ENCODE measurements at places on chromosomes 5 and 9.

DNA sequence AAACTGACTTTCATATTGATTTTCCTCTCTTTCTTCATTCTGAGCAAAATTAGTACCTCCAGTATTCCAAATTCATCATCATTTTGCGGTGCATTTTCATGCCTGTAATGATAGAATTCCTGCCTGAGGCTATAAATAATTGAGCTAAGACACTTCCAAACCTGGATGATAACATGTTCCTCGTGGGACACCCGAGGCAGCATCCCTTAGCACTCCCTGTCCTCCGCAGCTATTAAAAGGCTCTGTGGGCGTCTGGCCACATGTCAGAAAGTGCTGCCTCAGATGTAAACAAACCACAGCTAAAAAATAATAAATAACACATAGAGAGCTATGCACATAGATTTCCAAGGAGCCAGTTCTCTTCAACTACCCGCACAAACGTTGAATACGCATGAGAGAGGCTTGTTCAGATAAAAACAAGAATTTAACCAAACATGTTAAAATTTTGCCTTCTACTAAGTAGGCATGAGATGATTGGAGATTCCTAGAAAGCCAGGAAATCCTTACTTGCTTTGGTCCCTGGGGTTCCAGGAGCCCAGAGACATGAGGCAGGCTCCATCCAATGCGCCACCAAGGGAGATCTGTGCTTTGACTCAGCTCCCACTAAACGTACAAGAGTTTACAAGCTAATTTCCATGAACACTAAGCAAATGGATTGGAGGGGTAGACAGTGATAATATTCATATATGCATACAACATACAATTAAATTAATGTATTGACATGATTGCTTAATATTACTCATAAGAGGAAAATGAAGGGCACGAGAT lies 82.7 kb downstream of the SHC3 start:
- DNase-seq: no peak

DNA sequence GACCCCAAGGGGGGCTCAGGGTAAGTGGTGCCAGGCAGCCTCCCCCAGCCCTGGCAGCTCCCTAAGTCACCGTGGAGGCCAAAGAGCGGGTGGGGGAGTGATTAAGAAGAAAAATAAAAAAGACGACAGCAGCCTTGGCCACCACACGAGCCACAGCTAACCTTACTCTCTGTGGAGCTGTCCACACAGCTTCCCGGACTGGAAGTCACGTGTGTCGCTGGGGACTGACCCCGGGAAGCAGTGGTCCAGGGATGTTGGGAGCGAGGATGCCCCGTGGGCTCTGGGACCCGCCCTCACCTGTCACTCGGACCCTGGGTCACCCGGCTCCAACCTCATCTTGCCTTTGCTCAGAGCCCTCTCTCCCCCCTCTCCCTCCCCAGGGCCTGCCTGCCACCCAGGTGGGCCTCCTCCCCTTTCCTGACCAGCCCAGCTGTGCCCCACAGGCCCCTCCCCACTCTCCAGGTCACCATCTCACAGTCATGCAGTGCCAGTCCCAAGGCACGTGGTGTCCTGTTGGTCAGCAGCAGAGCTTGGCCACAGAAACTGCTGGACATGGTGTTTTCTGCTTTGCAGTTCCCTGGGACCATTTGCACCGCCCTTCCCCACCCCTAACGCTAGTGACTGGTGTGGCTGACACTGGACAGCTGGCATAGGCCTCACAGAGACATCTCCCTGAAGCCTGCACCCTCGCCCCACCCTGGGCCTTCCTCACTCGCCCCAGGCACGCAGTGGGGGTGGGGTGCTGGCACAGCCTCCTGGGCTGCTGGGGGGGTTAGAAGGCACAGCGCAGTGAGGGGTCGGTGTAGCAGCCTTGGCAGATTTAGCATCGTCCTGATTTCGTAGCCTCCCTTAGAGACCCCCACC lies 9.8 kb upstream of the EXOC3 start:
- DNase-seq: no peak

DNA sequence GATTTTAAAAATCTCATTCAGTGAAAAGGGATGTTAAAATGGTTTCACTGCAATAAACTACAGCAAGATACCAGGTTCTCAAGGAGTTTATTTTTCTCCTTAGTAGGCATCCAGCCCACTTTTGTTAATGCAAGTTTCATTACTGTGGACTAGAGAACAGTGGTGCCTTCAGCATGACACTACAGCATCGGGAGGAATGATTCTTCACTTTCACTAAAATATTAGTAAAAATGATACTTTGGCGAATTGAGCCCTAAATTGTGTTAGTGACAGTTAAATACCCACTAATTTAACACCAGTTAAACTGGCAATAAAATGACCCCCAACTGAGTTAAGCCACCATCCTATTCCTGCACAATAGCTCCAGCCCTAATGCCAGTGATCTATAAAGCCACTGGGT lies 152.2 kb upstream of the MPDZ start:
- no peak for DNase-seq

GRCh38 chr9:20358207-20358606 lies 264.1 kb downstream of the MLLT3 start:
- no peak for DNase-seq

GRCh38 chr9:117121316-117121715 lies 293.5 kb downstream of the ASTN2 start:
- no peak for DNase-seq

DNA sequence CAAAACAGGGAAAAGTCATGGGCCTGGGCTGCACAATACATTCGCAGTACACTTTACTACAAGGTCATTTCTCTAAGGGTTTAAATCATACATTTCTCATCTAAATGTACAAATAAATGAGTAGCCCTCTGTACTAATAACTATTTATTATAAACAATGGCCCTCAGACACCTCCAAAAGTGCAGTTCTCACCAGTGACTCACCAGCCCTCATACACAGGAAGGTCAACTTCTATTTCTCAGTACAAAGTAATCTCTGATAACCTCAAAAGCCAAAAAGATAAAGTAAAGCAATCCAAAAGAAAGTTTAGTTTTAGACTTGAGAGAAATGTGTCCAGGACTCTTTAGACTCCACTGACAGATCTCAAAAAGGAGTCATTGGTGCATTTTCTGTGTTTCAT lies 1258.1 kb upstream of the CDH6 start:
- DNase-seq: no peak

- DNase-seq: no peak
Measured at GRCh38 chr9:98104445-98104881, 14.6 kb downstream of the TRIM14 start.

DNA sequence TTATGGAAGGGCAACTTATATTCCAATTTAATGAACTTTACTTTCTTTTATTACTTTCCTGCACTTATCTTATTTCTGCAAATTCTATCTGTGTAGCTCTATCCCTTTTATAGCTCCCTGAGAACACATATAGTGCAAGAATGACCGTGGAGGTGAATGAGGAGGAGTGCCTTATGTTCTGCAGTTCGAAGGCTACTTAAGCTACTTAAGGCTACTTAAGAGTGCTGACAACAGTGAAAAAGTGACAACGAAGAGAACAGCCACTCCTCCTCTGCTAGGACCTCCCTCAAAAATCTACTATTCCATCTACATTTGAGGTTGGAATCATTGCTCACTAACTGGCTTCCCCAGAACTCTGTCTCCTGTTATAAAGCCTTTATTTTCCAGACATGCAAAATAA lies 1365.7 kb upstream of the C9orf72 start:
- no peak for DNase-seq

DNA sequence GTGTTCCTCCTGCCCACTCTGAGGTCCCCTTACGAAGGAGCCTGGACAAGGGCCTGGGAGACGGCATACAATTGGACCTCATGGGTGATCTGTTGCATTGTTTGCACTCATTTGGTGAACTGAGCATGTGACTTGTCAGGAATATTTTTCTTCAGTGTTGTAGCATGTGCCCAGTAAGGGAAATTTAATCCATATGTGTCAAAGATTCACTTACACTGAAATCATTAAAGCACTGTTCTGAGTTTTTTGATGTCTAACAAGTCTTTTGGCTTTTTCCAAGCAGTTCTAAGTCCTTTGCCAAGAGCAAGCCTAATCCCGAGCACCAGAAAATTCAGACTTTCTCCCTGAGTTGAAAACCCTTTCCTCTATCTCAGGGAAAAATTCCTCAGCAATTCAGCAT lies 61.6 kb upstream of the RPS23 start:
- DNase-seq: no peak

GRCh38 chr5:148176480-148176879 lies 8.1 kb downstream of the SPINK14 start:
- no peak for DNase-seq

DNA sequence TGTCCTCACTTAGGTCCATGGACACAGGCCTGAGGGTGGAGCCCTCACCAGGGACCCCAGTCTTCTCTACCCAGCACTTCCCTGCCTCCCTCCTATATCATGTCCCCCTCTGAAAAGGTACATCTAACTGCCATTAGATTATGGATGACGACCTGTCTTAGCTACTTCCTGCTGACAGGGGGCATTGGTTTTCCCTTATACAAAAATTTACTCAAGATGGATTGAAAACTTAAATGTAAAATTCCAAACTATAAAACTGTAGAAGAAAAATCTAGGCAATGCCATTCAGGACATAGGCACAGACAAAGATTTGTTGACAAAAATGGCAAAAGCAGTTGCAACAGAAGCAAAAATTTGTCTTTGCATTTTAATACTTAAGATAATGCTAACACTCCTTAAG lies 623.2 kb upstream of the FAM174A start:
- DNase-seq: no peak

- no peak for DNase-seq
Measured at GRCh38 chr9:106038266-106039001, 344.1 kb downstream of the TMEM38B start.

- DNase-seq: no peak
Measured at GRCh38 chr5:173567548-173567947, 48.9 kb downstream of the BOD1 start.

DNA sequence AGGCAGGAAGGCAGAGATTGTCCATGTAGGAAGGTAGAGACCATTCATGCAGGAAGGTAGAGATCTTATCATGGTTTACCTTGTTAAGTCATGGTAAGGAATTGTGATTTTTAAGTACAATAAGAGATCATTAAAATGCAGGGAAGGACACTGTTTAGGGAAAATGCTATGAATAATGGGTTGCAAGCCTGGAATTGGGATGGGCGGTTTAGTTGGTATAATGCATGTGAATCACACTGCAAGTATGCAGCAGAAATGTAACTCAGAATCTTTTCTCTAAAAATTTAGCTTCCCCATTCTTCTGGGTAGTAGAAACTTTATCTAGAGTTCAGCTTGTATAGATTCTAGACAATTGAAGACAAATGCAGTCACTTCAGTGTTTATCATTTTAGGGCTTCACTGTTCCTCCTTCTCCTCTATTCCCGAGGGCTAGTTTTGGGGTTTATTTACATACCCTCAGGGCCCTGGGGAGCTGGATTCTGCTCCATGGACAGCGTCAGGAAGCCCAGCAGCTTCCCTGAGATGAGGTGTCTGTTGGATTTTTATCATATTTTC lies 212.0 kb downstream of the SREK1 start:
- no peak for DNase-seq

DNA sequence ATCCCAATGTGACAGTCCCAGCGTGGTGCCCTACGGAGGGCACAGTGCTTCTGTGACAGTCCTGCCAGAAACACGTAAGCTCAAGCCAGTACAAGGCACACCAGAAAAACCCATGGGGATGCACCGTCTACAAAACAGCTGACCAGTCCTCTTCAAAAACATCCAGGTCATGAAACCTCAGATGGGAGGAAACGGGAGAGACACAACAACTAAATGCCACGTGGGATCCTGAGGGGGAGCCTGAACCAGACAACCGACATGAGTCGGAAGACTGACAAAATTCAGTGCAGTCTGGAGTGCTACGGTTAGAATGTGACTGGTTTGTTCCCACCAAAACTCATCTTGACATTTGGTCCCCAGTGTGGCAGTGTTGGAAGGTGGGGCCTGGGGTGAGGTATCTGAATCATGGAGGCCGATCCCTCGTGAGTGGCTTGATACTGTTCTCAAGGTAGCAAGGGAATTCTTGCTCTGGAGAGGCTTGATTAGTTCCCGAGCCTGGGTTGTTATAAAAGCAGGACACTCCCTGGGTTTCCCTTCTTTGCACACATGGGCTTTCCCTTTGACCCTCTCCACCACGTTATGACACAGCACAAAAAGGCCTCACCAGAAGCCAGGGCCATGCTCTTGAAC lies 55.4 kb downstream of the ADAMTS2 start:
- DNase-seq: no peak

DNA sequence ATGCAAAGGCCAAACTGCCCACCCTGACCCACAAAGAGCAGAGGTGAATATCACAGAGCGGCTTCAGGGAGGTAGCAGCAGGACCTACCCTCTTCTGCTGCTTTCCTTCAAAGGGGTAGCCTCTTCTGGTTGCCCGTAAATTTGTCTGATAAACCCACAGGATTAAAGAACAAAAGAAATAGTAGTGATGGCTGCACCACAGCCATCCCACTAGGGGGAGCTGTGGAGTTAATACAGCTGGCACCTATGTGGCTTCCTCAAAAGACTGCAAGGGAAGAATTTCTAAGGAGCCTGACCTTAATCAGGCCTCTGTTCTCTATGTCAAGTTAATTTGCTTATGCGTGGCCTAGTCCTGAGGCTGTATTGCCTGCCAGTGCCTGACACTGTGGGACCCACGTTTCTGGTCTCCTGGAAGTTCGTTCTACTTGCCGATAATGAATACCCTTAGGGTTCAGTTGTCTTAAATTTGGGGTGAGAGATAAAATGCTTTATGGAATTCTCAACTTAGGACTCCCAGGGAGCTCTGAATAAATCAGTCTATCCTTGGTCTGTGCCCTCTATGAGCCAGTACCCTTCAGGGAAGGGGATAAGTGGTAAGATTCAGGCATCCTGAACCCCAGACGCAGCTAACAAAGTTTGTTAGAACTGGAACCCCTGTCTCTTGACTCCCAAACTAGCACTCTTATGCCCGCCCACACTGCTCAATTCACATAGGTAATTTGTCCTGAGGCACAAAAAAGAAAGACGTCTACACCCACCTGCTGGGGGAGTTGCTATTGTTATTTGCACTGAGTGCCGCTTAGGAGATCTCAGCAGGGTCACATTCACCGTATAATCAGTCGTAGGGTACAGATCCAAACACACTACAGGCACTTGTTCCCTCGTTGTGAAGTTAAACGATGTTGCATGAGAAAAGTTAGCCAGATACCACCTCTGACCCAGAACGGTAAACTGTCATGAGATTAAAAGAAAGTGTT lies 77.1 kb downstream of the SUSD1 start:
- DNase-seq: peak; percentile 51

DNA sequence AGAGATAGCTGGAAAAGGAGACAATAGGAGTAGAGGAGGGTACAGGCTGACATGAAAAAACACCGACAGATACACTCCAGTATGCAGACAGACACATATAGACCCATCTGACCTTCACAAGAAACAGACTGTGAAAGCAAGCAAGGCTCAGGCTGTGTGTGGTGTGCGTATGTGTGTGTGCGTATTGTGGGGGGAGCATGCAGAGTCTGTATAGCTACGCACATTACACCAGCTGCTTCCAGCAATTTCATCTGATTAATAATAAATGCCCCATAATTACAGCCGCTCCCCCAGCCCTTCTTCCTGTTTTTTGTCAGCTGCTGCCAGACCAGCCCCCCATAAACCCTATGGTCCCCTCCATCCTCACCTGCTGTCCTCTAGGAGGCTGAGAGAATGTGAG lies 6.7 kb downstream of the CNTFR start:
- no peak for DNase-seq

- no peak for DNase-seq
Measured at GRCh38 chr5:3925935-3926334, 330.3 kb downstream of the IRX1 start.

Data from effector memory CD4-positive, alpha-beta T cell (primary cell).